Activated CD4-positive, alpha-beta memory T cell treated with anti-CD3 and anti-CD28 coated beads for 36 hours (primary cell): ENCODE measurements at places on chromosomes 6 and 20. TPM values are rescaled to one million over a fixed set of nuclear protein-coding genes. Genes with fewer than 3 reads are reported as not detected.

The FAM162B gene
- total RNA-seq, result not detected

DNA sequence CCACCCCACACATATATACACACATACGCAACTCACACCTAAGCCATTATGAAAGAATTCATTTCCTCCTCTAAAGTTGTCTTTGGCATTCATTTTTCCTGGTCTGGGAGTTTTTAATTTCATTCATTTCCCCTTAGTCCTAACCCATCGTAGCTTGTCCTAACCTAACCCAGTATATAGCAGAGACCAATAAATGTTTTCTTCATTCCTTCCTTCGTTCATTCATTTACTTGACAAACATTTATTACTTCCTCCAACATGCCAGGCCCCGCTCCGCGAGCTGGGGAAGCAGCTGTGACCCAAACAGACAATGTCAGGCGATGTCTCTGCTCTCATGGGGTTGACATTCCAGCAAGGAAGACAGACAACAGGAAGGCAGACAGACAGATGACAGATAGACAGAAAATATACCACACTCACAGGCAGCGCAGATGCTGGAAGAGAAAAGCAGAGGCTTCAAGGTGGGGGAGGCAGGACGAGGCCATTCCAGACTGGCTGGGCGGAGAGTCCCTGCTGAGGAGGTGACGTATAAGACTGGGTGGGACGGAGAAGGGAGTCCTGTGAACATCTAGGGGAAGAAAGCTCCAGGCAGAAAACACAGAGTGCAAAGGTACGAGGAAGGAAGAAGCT lies 33.7 kb upstream of the SIRPA start:
- DNase-seq, result no peak

DNA sequence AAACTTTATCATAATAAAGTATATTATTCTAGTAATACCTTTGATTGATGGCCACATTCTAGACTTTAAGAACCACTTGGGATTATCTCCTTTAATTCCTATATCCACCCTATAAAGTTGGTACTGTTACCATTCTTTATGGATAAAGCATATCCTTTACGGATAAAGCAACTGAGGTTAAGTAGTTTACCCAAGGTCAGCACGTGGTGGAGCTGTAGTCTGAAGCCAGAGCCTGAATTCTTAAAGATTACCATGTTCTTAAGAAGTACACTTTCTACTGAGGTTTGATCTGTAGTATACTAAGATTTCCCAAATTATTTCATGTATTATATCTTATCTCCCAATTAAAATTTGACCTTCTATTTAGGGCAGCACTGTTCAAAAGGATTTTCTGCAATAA lies 3.0 kb upstream of the NCOA7 start:
- no peak for DNase-seq

DNA sequence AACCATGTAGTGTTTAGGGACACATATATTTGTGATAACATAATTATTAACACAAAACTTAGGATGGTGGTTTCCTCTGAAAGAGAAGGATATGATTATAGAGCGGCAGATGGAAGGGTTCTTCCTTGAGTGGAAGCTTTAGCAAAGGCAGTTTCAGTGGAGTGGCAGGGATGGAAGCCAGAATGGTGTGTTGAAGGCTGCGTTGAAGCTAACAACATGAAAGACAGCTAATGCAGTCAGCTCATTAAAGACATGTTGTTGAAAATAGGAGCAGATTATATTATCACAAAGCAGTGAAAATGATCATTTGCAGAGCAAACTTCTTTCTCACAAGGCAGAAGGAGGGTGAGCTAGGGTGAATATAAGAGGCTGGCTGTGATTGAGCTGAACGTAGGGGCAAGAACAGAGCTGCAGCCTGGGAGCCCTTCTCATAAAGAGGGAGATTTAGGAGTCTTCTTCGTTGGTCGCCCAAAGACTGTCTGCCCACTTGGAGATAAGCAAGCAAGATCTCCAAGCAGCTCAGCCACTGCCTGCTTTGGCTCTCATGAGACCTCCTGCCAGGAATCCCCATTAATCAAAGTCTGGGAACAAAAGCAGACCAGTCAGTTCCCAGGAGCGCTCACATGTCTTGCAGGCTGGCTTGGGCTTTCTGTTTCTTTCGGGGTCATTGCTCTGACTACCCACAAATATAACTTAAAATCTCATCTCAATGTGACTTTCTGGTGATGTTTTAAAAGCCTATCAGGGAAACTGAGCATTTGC lies 2.6 kb upstream of the ANKRD6 start:
- DNase-seq, result no peak

- no peak for DNase-seq
These were observed at the start of gene APOM for GRCh38 chr6:31655349-31656237. TSS of gene APOM (plus strand) at chr6:31655894. CDS start at chr6:31655967, 73 bp downstream.

GRCh38 chr6:10163203-10163962 lies 251.5 kb downstream of the TFAP2A start:
- no peak for DNase-seq

The ULBP2 gene
- 1.2 TPM for total RNA-seq

The ZNF391 gene
- total RNA-seq, result 3.2 TPM

The CEBPB gene
- total RNA-seq, result 56.5 TPM

- DNase-seq, result no peak
These were observed 158.8 kb upstream of the PHACTR1 start for GRCh38 chr6:12557765-12558164.
